ENCODE measurements at places on chromosomes 7 and 10.

DNA sequence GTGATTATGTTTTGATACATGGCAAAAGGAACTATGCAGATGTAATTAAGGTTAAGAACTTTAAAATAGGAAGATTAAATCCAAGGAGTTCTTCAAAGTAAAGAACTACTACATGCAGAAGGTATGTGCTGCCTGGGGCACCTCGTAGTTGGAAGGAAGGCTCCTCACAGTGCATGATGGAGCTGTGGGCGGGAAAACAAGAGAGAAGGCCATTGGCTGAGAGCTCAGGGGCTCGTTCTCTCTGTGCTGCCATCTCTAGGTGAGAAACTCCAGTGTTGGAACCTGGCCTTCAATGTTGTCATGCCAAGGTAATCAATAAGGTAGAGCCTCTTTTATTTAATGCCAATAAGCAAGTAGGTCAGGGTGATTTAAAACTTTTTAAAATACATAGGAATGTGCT lies 391.4 kb upstream of the ETV1 start:
- DNase-seq, result no peak

GRCh38 chr10:5509236-5509635 lies 9.9 kb upstream of the CALML5 start:
- DNase-seq, result no peak

- no peak for DNase-seq
Measured at GRCh38 chr10:123655751-123656150, 10.4 kb upstream of the GPR26 start.

DNA sequence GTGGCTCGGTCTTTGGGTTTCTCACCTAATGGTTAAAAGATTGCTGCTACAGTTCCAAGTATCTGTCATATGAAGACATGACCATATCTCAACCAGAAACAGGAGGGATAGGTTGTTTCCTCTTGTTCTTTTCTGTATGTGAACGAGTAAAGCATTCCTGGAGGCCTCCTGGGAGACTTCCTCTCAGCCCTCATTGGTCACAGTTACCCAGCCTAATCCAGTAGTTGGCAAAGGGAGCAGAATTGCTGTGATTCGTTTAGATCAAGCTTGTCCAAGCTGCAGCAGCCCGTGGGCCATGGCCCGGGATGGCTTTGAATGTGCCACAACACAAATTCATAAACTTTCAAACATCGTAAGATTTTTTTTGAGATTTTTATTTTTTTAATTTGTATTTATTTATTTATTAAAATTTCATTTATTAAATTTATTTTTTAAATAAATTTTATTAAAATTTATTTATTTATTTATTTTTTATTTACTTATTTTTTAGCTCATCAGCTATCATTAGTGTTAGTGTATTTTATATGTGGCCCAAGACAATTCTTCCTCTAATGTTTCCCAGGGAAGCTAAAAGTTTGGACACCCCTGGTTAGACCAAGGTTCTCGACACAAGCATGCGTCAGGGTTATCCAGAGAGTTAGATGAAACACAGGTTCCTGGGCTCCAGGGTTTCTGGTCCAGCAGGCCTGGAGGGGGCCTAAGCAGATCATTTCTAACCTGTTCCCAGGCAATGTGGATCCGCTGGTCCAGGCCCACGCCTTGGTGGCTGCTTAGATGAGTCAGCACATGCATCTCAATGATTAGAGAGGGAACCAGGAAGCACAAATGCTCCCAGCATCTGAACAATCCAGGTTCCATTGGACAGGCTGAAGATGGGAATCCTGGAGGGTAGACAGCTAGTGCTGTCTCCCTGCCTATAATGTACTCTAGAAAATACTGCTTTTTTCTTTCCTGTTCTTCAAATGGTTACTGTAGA lies 25.6 kb downstream of the CDC123 start:
- DNase-seq, result no peak

Measured in CD4-positive, alpha-beta T cell treated with Interleukin-12 subunit alpha and Interleukin-12 subunit beta, for 1 hour (primary cell).